ENCODE measurements at places on chromosomes 12 and 14. TPM values are rescaled to one million over a fixed set of nuclear protein-coding genes. Genes with fewer than 3 reads are reported as not detected.
A peak's percentile ranks its signal among the peaks of the same experiment; 100 is the strongest.

Gene DAO
- polyA plus RNA-seq = not detected

Gene RERG
- 1.9 TPM for polyA plus RNA-seq

Gene AKAP3
- 0.07 TPM for polyA plus RNA-seq

Gene CLEC2D
- polyA plus RNA-seq = 0.56 TPM

Gene AMDHD1
- polyA plus RNA-seq = 0.45 TPM

Gene TMCC3
- polyA plus RNA-seq = 32.6 TPM

Gene GPR135
- 1.3 TPM for polyA plus RNA-seq

- H3K27me3 ChIP-seq = no peaks in the 10 kb centered on the region
- no peak within 1 kb of the TSS for H3K27ac ChIP-seq
- H3K4me3 ChIP-seq = no peak within 1 kb of the TSS
- DNase-seq = no peak
Measured at GRCh38 chr12:56933826-56934625, at the start of gene SDR9C7. SDR9C7 (minus strand) TSS chr12:56934408; CDS start chr12:56934261, 147 bp downstream.

DNA sequence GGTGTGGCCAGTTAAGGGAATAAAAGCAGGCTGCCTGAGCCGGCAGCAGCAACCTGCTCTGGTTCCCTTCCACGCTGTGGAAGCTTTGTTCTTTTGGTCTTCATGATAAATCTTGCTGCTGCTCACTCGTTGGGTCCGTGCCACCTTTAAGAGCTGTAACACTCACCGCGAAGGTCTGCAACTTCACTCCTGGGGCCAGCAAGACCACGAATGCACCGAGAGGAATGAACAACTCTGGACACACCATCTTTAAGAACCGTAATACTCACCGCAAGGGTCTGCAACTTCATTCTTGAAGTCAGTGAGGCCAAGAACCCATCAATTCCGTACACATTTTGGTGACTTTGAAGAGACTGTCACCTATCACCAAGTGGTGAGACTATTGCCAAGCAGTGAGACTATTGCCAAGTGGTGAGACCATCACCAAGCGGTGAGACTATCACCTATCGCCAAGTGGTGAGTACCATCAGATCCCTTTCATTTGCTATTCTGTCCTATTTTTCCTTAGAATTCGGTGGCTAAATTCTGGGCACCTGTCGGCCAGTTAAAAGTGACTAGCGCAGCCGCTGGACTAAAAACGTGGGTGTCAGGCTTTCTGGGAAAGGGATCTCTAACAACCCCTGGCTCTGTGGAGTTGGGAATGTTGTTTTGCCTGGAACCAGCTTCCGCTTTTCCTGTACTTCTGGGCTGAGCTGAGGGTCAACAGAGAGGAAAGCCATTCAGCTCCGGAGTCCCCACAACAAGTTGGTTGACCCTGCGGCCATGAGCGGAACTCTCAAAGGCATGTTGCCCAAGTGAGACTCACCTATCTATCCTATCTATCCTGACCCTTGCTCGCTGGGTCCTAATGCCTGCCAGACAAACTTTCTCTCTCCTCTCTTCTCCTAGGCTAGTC lies at the start of gene DHRS2:
Gene DHRS2 (plus strand): TSS at position 48 of the 895 bp plus-strand sequence. CDS start 2,501 bp downstream, outside the sequence.
- H3K4me1 ChIP-seq = no peaks in the 10 kb centered on the region
- no peak for DNase-seq
- H3K27me3 ChIP-seq = no peaks in the 10 kb centered on the region

DNA sequence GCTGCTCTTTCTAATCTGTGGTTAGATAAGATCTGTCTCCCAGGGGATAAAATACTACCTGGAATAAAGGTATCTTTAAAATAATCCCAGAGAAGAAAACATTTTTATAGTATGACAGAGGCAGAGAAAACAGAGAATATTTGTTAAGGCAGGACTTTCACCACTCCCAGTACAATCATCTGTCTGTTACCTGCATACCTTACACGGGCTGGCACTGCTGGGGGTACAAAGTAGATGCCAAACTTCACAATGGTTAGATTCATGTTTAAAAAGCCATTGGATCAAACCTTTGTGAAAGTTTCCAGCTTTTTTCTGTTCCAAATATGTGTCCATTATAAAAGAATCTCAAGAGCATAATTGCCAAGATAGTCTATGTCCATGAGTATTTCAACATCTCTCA lies 273.6 kb upstream of the BTG1 start:
- no peak overlapping the region for H3K4me3 ChIP-seq
- no peak for DNase-seq
- H3K4me1 ChIP-seq = peaks cover 3% of the 10 kb centered on the region
- no peak overlapping the region for H3K27ac ChIP-seq
- no peaks in the 10 kb centered on the region for H3K27me3 ChIP-seq

DNA sequence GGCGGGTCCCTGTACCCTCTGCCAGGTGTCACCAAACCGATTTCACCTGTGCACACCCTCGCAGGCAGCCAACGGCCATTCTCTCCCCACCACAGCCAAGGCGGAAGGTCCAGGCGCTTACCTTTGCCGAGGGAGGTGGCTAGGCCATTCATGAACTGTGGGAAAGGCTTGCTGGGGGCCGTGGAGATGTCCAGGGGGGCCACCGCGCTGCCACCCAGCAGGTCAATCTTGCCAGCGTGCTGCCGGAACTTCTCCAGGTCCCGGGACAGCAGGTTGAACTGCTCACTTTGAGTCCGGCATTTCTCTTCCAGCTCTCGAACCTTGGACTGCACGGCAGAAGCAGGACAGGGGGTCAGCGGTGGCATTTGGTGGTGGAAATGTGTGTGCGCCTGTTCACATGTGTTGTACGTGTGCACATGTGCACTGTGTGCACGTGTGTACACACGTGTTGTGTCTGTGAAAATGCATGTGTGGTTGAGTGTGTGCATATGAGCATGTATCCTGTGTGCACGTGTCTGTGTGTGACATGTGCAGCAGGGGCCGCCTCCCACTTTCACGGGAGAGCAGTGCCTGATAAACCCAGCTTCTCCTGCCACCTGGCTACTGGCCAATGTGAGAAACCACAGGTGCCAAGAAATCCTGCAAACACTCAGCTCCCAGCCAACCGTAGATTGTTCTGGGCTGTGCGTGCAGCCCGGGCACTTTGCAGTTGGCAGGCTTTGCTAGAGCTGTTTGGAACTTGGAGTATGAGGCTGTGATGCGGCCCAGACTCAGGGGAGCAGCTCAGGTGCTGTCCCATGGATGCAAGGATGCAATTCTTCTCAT lies 118.9 kb downstream of the PIWIL1 start:
- H3K4me3 ChIP-seq = no peak overlapping the region
- no peaks in the 10 kb centered on the region for H3K36me3 ChIP-seq
- DNase-seq = no peak
- H3K27me3 ChIP-seq = peaks cover 27% of the 10 kb centered on the region

DNA sequence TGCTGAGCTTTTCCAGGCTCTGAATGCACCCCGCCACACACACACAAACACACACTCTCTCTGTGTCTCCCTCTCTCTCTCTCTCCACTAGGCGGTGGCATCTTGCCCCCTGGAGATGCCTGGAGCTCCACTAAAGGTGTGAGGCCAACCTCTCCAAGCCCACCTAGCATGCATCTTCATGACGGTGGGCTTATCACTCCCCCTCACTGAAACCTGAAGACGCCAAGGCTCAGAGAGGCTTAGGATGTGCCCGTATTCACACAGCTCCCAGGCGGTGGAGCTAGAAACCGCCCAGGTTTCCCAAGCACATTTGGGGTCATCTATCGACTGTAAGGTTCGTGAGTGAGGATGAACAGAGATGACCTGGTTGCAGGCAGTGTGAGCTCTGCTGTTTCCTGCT lies 42.6 kb upstream of the BCL11B start:
- peaks cover 4% of the 10 kb centered on the region for H3K27me3 ChIP-seq
- no peak overlapping the region for H3K4me3 ChIP-seq
- H3K36me3 ChIP-seq = no peaks in the 10 kb centered on the region
- DNase-seq = no peak

DNA sequence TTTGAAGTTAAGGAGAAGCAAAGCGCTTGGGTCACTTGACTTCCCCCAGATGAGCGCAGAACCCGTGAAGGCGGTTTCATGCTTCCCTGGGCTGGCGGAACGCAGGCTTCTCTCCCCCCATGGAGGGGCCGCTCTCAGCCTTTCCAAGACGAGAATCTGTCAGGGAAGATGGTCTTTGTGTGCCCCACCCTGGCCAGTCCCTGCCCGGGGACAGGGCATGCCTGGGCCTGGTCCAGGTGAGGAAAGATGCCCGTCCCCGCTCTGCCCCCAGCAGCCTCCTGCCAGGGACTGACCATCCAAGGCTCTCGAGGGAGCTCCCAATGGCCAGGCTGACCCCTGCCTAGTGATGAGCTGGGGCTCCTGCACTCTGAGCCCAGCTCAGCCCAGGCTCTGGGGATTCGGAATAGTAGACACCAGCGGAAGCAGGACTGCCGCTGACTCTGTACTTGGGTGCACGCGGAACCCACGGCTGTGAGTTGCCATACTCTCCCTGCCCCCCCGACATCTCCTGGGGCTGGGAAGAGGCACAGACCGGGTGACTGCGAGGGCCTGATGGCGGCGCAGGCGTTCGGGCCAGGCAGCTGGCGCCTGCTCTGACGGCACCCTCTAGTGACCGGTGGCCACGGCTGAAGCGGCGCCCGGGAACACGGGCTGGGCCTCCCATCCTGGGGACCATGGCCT lies 142.2 kb upstream of the FKBP4 start:
- H3K36me3 ChIP-seq = no peaks in the 10 kb centered on the region
- no peak for DNase-seq

DNA sequence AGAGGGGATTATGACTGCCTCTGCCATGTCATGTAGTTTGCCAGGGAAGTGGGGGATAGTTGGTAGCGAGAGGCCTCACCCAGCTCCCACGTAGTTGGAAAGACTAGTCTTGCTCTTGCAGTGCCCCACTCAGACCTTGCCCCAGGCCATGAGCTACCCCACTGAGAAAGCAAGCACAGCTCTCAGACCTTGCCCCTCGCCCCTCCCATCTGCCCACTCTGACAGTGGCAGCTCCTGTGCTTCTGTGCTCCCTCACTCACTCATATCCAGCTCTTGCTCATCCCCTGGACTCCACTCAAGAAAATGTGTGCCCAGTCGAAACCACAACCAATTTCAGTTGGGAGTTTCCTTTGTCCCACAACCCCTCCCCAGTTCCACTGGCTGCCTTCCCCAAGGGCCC lies 55.5 kb upstream of the BDKRB2 start:
- H3K36me3 ChIP-seq = no peaks in the 10 kb centered on the region
- no peak for DNase-seq
- peaks cover 4% of the 10 kb centered on the region for H3K27me3 ChIP-seq
- H3K4me1 ChIP-seq = no peaks in the 10 kb centered on the region
- H3K4me3 ChIP-seq = no peak overlapping the region

DNA sequence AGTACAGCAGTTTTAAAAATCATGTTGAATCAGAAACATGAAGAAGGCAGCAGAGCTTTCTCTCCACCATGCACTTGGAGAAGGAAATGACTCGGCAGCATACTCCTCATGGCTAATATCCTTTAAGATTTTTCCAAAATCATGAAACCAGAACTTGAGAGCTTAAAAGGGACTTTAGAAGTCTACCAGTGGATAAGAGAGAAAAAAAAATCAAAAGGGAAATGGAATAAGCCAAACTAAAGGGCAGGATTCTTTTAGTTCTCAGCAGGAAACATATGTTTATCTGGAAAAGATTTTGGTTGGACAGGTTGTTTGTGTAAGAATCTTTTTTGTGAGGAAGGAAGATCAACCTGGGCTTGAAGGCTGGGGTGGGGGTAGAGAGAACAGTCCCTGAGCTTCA lies 111.8 kb downstream of the PRKCH start:
- H3K36me3 ChIP-seq = no peaks in the 10 kb centered on the region
- H3K4me3 ChIP-seq = no peak overlapping the region
- no peak for DNase-seq
- H3K4me1 ChIP-seq = peaks cover 2% of the 10 kb centered on the region
- H3K27me3 ChIP-seq = no peaks in the 10 kb centered on the region

DNA sequence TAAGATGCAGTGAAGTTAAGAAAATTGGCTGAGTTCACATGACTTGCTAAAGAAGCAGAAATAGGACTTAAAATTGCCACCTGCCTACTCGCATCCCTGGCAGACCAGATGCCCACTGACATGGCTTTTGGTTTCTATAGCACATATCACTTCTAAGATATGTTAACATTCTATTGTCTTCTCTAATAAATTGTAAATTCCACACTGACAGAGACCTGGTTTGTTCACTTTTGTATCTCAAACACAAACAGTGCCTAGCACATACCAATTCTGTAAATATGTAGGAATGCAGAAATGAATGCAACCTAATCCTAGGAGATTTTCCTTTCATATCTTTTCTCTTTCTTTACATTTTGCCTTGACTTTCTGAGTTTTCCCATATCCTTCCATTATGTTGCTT lies 1047.6 kb downstream of the AACS start:
- no peak overlapping the region for H3K27ac ChIP-seq
- no peaks in the 10 kb centered on the region for H3K36me3 ChIP-seq
- H3K27me3 ChIP-seq = no peaks in the 10 kb centered on the region
- H3K4me3 ChIP-seq = no peak overlapping the region

DNA sequence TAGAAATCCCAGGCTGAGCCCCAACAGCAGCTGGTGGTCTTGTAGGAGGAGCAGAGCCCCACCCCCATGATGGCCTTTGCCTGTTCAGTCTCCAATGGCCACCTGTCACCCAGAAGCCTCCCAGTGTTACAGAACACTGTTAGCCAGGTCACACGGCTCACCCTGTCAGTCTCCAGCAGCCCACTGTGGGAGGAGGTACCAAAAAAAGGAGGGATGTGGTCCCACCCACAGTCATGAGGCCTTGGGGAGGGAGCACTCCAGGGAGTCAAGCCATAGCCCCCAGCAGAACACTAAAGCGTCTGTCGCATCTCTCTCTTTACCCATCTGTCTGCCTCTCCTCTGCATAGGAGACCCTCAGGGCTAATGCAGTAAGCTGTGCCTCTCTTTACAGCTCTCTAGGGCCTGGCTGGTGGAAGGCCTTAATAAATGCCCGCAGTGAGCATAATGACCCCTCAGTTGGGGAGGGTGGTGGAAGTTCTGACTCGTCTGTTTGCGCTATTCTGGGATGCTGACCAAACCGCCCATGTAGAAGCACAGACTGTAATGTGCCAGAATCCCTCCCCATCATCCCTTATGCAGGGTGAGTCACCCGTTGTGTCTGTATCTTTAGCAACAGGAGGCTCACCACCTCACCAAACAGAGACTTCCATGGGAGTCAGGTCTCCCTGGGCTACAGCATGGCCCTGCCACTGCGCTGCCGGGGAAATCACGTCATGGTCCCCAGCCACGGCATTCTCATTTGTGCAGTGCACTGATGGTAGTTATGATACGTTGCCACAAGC lies 14.6 kb downstream of the C14orf132 start:
- no peak overlapping the region for H3K4me3 ChIP-seq
- peak; percentile 63 for DNase-seq
- no peaks in the 10 kb centered on the region for H3K4me1 ChIP-seq

- peak overlapping the region; percentile 58 for H3K27ac ChIP-seq
- peak; percentile 93 for DNase-seq
- H3K36me3 ChIP-seq = no peaks in the 10 kb centered on the region
- H3K4me3 ChIP-seq = no peak overlapping the region
Measured at GRCh38 chr12:124512667-124513296, 54.6 kb downstream of the NCOR2 start.

- H3K4me3 ChIP-seq = peak overlapping the region; percentile 69
- H3K4me1 ChIP-seq = peaks cover 4% of the 10 kb centered on the region
- no peak for DNase-seq
- no peak overlapping the region for H3K27ac ChIP-seq
Measured at GRCh38 chr14:99192028-99192621, 79.9 kb downstream of the BCL11B start.

GRCh38 chr14:54767139-54767431 lies 135.5 kb downstream of the GCH1 start:
- H3K4me3 ChIP-seq = no peak overlapping the region
- H3K36me3 ChIP-seq = peaks cover 49% of the 10 kb centered on the region
- no peak overlapping the region for H3K27ac ChIP-seq
- DNase-seq = no peak
- no peaks in the 10 kb centered on the region for H3K27me3 ChIP-seq

- no peak for DNase-seq
- H3K36me3 ChIP-seq = no peaks in the 10 kb centered on the region
- no peak overlapping the region for H3K4me3 ChIP-seq
- H3K27ac ChIP-seq = no peak overlapping the region
Measured at GRCh38 chr12:26276709-26277108, 81.3 kb downstream of the SSPN start.
